ENCODE measurements at places on chromosomes 2 and 18.
A peak's percentile ranks its signal among the peaks of the same experiment; 100 is the strongest.

- no peak for DNase-seq
These were observed 18.5 kb downstream of the USP34 start for GRCh38 chr2:61452392-61452791.

GRCh38 chr2:194494401-194494800, 1162.6 kb upstream of the SLC39A10 start:
- DNase-seq = no peak

- DNase-seq = no peak
These were observed 54.7 kb upstream of the B3GNT2 start for GRCh38 chr2:62141142-62141740.

DNA sequence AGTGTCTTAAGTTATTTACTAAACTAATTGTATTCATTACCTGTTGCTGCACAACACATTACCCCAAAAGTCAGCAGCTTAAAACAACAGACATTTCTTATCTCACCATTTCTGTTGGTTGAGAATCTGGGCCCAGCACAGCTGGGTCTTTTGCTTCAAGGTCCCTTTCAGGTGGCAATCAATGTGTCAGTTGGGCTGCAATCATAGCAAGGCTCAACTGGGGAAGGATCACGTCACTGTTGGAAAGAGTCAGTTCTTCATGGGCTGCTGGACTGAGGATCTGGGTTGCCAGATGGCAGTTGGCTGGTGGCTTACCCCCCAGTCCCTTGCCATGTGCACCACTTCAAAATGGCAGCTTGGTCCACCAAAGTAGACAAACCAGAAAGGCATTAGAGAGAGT, 261.2 kb downstream of the SUCLG1 start:
- no peak for DNase-seq

GRCh38 chr18:79421275-79421857, 25.6 kb downstream of the NFATC1 start:
- no peak for DNase-seq

- DNase-seq = no peak
These were observed 543.0 kb downstream of the PLCL1 start for GRCh38 chr2:198347349-198347748.

DNA sequence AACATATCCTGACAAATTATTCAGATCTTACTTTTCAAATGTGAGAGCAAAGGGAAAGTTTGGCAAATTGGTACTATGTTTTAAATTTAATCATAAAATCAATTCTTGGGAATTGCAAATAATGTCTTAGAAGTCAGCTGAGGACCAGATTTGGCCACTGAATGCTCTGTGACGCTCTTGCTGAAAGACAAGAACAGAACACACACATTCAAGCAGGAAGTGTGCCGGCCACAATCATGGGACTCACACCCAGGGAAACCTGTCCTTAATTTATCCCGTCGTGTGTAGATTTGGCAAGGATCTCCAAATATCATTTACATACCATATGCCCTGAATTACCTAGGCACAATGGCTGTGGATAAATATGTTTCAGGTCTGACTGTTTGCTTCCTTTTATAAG, 253.1 kb downstream of the TCF4 start:
- DNase-seq = peak; percentile 55
